ENCODE measurements at places on chromosomes 5 and 9.
A peak's percentile ranks its signal among the peaks of the same experiment; 100 is the strongest.

DNA sequence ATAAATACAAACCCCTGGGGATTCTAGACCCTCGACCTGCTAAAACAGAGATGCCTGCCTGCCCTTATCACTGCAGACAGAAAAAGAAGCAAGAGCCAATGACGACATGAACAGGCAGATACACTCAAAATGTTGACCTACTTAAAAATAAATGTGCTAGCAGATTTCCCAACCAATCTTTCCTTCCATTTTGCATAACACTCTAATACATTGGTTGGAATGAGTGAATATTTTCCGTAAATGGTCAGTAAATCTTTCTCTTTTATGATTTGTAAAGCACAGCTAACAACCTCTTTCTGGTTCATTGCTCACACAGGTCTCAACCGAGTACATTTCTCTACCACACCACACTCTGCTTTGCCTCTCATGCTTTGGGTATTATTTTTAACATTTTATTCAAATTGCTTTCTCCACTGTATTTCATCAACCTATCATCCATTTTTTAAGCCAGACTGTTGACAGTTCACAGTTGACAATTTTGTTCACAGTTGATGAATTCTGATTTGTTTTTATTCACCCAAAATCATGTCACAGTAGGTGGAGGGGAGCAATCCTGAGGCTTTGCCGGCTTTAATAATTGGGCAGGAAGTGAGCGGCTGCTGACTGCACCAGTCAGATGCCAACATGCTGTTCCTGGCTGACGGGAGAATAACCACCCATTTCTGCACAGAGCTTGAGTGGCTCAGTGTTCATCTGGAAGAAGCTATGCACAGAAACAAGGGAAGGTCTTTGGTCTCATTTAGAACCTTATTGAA is 426.6 kb downstream of the SPOCK1 start:
- peak; percentile 8 for DNase-seq

DNA sequence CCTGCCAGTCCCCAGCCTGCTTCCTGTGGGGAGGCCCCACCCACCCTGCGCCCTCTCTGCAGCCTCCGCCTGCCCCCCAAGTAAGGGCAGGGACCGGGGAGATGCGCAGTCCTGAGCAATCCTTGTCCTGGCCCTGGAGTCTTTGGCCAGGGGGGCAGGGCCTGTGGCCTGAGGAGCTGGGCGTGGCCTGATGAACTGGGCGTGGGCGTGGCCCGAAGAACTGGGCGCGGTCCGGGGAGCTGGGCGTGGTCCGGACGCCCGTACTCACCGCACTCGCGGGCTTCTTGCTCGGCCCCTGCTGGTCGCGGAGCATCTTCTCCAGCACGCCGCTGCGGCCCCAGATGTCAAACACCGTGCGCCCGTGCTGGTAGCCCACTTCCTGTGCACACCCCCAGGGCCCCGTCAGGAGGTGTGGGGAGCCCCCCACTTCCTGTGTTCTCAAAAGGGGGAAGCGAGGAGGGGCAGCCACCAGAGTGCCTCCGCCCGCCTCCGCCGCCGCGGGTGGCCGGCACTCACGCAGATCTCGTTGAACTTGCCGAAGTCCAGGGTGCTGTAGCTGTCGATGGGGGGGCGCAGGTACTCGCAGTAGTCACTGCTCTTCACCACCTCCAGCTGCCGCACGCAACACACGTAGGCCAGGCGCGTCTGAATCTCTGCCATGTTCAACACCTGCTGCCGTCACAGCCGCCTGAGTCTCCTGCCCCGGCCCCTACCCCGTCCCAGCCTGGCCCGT is 2.7 kb upstream of the NSMF start:
- DNase-seq = peak; percentile 44

GRCh38 chr5:72428669-72429068 is 78.5 kb downstream of the ZNF366 start:
- no peak for DNase-seq

GRCh38 chr9:68509689-68510088 is 31.0 kb downstream of the TMEM252 start:
- no peak for DNase-seq

- DNase-seq = no peak
Observed at GRCh38 chr5:88782571-88782970, 100.4 kb downstream of the MEF2C start.

GRCh38 chr5:90696153-90696552 is 137.6 kb downstream of the ADGRV1 start:
- DNase-seq = no peak

GRCh38 chr5:149220750-149221149 is 50.9 kb upstream of the AFAP1L1 start:
- DNase-seq = peak; percentile 53

- DNase-seq = no peak
Observed at GRCh38 chr5:59209758-59210359, 627.0 kb downstream of the RAB3C start.

DNA sequence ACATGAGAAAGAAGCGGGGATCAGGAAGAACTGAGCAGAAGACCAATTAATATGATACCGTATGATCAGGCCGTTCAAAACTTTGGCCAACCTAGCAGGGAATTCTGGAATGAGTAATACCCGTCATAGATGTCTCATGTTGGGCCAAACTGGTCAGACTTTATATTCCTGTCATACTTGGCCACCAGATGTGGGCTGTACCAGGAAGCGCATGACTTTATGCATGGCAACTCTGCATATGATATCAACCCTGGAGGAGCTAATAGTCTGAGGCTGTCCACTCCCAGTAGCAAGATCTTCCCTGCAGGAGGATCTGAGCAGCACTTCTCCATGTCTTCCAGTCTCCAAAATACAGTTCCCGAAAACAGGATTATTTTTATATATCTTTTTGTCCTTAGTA is 68.5 kb upstream of the NAA35 start:
- no peak for DNase-seq

DNA sequence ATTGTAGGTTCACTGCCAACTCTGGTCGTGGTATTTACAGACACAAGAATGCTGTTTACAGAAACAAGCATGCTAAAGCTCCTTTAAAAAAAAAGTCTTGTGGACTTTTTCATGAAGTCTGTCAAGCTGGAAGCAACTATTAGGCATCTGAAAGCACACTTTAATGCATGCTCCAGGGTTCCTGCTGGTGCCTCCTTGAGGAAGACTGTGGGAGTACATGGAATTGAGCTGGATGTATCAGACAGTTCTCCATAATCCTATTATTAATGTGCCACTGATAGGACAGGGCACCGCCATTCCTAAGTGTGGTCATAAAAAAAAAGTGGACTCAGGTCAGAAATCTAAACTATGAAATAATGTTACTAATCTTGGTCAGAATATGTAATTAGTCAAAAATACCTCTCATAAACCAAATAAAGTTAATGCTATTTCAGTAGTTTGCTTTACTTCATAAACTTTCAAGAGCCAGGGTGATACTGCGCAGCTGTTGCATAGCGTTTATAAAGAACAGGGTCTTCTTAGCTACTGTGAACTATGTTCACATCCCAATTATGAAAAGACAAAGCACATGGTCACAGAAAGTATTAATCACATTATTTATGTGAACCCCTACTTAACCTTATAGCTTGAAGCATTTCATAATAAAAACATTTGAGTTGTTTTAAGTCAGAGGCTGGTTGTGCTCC is 390.8 kb upstream of the PTGER4 start:
- no peak for DNase-seq

DNA sequence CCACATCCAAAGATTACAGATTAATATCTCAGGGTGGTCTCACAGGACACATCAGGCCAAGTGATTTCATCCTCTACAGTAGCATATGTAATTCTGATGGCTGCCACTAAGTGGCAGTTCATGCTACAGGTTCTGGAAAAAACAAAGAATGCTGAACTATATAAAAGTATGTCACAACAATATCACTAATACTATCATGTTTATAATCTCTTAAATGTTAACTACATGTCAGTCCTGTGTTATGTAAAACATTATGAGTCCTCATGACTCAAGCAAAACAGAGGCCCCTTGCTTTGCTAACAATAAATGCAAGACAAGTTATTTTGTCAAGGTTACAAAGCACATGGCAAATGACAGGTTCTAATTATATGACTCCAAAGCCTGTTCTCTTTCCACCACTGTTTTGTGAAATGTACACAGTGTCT is 233.2 kb downstream of the FBXL17 start:
- peak; percentile 28 for DNase-seq

DNA sequence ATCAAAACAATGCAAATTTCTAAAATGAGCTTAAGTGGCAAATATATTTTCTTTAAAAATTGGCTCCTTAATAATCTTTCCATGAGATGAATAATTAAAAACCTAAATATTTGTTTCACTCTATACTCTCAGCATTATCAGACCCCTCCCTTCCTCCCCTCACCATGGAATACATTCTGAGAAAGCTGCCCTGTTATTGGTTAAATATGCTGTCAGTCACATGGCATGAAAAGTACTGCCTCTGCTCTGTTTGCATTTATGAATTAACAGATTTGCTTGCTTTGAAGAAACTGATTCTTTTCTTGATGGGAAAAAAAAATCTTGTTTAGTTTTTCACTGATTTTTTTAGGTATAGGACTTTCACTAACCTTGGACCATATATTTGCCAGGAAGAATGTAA is 17.0 kb upstream of the RPS23 start:
- no peak for DNase-seq

DNA sequence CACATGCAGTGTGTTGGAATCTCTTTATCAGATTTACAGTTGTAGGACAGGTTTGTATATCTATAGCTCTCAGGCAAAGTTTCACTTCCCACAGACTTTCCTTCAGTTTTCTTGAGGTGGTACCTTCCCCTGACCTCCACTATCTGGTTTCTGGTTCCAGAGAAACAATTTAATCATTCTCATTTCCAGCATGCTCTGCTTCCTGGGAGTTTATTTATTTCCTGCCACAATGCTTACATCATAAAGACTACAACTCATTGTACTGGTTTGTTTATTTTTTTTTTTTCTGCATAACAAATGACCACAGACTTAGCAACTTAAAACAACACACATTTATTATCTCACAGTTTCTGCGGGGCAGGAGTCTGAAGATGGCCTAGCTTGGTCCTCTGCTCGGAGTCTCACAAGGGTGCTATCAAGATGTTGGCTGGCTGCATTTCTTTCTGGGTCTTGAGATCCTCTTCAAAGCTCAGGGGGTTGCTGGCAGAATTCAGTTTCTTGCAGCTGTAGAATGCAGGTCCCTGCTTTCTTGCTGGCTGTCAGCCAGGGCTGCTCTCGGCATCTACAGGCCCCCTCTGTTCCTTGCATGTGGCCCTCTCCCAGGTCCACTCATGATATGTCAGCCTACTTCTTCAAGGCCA is 247.7 kb downstream of the ENC1 start:
- no peak for DNase-seq

- DNase-seq = no peak
Observed at GRCh38 chr5:88325868-88326267, 57.2 kb upstream of the TMEM161B start.

- no peak for DNase-seq
Observed at GRCh38 chr5:172556971-172557461, 84.0 kb upstream of the NEURL1B start.

- DNase-seq = no peak
Observed at GRCh38 chr5:61010467-61011454, 65.8 kb downstream of the NDUFAF2 start.

DNA sequence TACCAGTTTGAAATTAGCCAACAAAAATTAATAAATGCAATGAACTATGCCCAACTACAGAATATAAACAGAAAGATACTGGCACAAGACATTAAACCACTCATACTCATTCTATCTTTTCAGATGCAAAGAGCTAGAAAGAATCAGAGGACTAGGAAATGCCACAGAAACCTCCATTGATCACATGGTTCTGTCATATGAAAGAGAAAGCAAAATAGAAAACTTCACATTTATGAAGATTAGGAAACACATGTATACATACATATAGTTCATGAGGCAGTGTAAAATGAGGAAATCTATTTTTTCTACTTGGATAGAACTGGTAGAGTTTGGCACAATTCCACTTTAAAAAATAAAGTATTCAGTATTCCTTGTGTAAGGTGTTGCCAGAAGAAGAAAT is 275.1 kb upstream of the PTGER4 start:
- no peak for DNase-seq

GRCh38 chr5:72539038-72539437 is 31.8 kb upstream of the ZNF366 start:
- DNase-seq = no peak

GRCh38 chr9:99851500-99851822 is 29.8 kb downstream of the NR4A3 start:
- DNase-seq = no peak

DNA sequence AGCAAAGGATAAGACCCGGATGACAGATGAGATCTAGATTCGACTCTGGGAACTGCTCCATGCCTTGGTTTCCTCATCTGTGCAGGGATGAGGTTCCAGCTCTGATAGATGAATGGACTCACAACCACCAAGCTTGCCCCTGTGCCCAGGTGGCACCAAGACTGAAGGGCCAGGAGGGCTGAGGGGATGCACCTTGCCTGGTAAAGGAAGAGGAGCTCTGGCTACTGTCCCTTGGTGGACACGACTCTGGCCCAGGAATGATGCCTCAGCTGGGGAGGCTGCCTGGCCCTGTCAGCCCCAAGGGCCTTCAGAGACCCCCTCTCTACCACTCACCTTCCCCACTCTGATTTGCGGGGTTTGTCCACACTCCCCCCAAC is 24.9 kb upstream of the ANXA6 start:
- DNase-seq = no peak

DNA sequence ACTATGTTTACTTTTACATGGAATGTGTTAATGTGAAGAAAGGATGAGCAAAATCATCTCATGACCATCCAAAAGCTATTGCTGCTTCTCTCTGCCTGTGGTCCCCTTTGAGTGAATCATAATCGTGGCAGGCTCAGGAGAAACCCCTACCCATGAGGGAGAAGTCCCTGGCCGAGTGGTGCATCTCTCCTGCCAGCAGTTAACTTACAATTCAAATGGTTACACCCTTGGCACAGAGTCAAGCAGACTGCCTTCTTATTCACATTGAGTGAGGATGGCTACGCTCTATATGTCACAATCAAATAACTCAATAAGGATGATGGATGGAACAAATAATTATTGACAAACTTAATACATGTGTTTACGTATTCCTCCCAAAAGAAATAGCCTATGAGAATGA is 179.1 kb downstream of the FGF1 start:
- no peak for DNase-seq

- DNase-seq = no peak
Observed at GRCh38 chr5:83375049-83375745, 96.3 kb upstream of the VCAN start.

DNA sequence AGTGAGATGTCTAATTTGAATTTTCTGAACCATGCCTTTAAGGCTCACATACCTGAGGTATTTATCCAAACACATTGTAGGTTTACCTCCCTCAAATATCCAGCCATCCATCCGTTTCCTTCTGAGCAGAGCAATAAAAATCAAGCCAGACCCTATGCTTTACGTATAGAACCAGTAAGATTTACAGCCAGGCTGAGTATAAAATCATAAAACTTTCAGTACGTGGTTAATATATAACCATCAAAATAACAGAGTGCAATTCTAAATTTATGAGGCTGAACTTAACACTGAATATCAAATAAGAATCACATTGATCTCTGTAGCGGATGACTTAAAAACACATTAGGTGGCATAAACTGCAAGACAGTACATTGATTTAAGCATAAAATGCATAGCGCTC is 877.9 kb upstream of the WWC1 start:
- DNase-seq = no peak

GRCh38 chr9:69097064-69097463 is 61.5 kb downstream of the FXN start:
- peak; percentile 92 for DNase-seq

GRCh38 chr9:131237931-131238401 is 38.3 kb downstream of the FAM78A start:
- DNase-seq = peak; percentile 84

- DNase-seq = no peak
Observed at GRCh38 chr9:26013199-26013598, 335.0 kb upstream of the TUSC1 start.

- peak; percentile 3 for DNase-seq
Observed at GRCh38 chr5:136155761-136156160, 23.1 kb downstream of the SMAD5 start.

- DNase-seq = no peak
Observed at GRCh38 chr9:121348221-121348620, 21.8 kb downstream of the STOM start.
